Calu3 (cell line): ENCODE measurements at places on chromosomes 4 and X.

- no peak for DNase-seq
Measured at GRCh38 chr4:9916346-9916745, 105.0 kb downstream of the SLC2A9 start.

DNA sequence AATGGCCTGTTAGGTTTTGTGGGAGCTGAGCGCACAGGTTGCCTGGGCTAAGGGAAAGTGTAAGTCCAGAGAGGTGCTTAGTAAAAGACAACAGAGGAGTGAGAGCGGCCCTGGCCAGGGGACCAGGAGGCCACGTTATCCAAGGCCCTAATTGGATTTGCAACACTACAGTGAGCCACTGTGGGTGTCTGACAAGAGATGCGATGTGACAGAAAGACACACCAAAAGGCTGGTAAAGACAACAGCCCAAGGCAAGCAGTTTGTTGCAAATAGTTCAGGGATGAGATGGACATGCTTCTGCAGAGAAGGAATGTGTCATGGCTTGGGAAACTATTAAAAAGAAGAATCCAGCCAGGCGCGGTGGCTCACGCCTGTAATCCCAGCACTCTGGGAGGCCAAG is 162.7 kb upstream of the KIT start:
- DNase-seq: no peak

DNA sequence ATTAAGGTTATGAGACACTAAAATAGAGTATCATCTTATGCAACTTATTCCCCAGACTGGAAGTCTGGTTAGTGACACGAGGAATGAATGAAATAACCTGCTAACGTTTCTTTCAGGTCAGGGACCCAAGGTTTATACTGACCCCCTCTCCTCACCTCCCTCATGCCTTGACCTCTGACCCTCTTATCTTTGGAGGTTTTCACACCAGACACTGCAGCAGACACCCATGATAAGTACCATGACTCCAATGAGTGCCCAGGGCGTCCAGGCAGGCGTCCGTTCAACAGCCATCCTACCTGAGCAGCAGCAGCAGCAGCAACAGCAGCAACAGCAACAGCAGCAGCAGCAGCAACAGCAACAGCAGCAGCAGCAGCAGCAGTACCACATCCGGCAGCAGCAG is 4.2 kb upstream of the NLGN3 start:
- DNase-seq: no peak

GRCh38 chr4:55405073-55405472 is 9.3 kb downstream of the TMEM165 start:
- DNase-seq: no peak

DNA sequence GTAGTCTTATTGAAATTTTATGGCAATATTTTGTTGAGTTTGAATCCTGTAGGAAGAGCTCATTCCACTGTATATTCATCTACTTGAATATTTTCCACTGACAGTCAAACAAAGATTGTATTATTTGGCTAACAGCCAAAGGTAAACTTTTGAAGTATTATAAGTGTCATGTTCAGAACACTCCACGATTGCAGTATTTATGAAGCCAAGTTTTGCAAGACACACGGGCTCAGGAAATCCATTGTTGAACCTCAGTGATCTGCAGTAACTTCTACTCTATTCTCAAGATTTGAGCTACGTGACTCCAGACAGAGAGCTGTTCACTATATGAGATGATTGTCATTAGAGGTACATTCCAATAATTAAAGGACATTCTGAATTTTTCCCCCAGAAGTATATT is 302.7 kb upstream of the ADGRL3 start:
- DNase-seq: no peak

DNA sequence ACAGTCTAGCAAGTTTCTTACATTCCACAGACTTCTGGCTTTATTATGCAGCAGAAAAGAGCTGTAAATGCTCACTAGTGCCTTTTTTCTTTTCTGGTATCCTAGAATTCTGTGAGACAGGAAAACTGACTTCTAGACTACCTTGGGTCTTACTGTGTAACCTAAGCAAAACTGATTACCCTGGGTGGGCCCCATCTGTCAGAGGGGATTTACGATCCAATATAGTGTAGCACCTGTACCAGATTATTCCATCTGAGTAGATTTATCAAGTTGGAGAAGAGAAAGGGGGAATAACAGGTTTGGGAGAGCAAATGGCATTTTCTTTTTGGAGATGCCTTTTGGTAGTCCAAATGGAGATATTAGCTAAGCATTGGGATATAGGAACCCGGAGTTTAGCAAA is 46.7 kb downstream of the FSTL5 start:
- DNase-seq: no peak
